ENCODE measurements at places on chromosomes 16 and 17. TPM values are rescaled to one million over a fixed set of nuclear protein-coding genes. Genes with fewer than 3 reads are reported as not detected.
A peak's percentile ranks its signal among the peaks of the same experiment; 100 is the strongest.

The KCNH6 gene
- 0.05 TPM for total RNA-seq

The CFAP119 gene
- 2.7 TPM for total RNA-seq

The OTOP3 gene
- total RNA-seq: not detected

The SGCA gene
- total RNA-seq: not detected

The SSTR5 gene
- total RNA-seq: 0.40 TPM

The KRTAP9-8 gene
- not detected for total RNA-seq

The CCL13 gene
- not detected for total RNA-seq

The CD300LB gene
- not detected for total RNA-seq

The HAS3 gene
- total RNA-seq: 15.5 TPM

- peak; percentile 55 for DNase-seq
Observed at GRCh38 chr16:28090646-28091377, 27.3 kb upstream of the GSG1L start.

GRCh38 chr16:142405-142967, 4.0 kb upstream of the NPRL3 start:
- DNase-seq: no peak

DNA sequence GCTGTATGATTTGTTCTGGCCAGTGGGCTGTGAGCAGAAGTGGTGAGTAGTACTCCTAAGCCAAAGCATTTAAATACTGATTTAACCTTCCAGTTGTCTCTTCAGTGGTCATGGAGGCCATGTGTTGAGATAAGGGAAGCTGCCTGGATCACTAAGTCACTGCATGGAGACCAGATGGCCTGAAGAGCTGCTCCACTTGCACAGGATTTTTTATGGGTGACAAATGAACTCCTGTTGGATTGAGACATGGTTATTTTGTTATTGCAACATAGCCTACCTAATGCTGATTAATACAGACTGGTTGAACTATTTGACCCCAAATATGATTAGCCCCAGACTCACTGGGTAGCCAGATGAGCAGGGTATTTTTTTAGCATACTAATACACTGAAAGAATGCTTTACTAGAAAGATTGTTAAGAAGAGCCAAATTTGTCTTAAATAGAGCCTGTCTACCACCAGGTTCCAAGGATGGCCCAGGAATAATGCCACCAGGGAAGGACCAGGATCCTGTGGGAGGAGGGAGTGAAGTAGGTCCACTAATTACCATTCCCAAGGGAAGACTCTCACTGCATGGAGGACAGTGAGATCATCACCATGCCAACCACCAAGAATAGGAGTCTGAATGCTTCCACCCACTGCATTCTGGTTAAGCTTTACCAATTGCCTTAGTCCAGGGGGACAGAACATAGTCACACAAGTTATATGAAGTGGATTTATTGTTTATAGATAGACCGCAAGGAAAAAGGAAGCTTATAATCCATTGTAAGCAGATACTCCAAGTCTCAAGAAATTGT, 187.4 kb upstream of the IRX6 start:
- no peak for DNase-seq

DNA sequence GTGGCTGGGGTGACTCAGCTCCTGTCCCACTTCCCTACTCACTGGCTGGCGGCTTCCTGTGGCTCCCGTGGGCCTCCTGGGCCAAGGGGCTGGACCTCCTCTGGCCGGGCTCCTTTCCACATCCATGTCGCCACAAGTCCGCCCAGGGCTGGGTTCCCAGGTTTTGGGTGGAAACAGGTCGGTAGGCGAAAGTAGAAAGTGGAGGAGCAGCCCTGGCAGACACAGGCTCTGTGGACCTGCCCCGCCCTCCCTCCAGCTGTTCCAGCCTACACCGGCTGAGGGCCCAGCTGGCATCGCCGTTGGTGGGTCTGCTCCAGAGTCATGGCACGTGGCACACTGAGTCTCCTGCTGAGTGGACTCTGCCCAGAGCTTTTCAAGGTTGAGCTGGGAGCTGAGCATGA, 28.7 kb downstream of the GSE1 start:
- peak; percentile 25 for DNase-seq

GRCh38 chr17:67689534-67690177, 28.1 kb upstream of the NOL11 start:
- DNase-seq: peak; percentile 68

DNA sequence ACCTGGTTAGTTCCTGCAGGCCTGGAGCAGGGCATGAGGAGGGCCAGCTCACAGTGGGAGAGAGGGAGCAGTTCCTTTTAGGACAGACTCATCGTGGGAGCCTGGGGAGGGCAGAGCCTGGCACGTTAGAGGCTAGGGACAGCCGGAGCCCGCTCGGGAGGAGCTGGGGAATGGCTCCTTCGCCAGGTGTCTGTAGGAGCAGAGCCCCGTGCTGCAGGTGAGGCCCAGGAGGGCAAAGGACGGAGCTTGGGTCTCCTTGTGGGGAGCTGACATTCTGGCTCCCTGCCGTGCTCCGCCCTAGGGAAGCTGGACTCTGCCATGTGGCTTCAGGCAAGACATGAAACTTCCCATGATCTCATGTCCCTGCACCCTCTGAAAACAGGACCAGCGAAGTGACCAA, 18.7 kb upstream of the MTSS2 start:
- no peak for DNase-seq

DNA sequence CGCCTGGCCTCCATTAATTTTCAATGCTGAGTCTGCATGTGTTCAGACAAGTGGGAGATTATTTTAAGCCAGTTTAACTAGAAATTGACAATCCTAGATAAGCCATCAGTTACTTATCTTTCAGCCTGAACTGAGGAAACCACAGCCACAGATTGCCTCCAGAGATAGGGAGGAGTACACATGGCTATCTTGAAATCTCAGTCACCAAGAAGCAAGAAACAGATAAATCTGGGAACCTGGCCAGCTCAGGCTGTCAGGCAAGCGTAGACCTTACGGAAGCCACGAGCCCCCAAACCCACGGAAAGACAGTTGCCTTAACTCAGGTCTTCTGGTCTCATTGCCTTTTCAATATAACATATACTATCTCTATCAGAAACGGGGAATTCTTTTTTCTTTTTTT, 2.0 kb upstream of the GLG1 start:
- no peak for DNase-seq

GRCh38 chr17:65177901-65178300, 40.7 kb downstream of the RGS9 start:
- DNase-seq: peak; percentile 57

DNA sequence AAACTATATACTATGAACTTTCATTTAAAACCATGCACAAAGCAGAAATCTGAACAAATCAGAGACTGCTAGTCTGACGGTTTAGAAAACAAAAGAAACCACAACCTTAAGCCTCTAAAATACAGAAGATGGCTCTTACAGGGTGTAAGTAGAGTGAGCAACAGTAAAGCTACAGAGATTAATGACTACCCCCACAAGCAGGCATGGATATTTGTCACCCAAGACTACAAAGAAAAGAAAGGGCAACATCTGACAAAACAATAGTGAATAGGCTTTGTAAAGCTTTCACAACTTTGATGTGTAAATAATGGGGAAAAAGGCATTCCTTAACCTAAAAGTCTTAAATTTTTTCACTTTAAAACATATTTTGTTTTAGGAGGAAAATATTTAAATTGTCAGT, 75.0 kb downstream of the SPAG9 start:
- DNase-seq: peak; percentile 44

DNA sequence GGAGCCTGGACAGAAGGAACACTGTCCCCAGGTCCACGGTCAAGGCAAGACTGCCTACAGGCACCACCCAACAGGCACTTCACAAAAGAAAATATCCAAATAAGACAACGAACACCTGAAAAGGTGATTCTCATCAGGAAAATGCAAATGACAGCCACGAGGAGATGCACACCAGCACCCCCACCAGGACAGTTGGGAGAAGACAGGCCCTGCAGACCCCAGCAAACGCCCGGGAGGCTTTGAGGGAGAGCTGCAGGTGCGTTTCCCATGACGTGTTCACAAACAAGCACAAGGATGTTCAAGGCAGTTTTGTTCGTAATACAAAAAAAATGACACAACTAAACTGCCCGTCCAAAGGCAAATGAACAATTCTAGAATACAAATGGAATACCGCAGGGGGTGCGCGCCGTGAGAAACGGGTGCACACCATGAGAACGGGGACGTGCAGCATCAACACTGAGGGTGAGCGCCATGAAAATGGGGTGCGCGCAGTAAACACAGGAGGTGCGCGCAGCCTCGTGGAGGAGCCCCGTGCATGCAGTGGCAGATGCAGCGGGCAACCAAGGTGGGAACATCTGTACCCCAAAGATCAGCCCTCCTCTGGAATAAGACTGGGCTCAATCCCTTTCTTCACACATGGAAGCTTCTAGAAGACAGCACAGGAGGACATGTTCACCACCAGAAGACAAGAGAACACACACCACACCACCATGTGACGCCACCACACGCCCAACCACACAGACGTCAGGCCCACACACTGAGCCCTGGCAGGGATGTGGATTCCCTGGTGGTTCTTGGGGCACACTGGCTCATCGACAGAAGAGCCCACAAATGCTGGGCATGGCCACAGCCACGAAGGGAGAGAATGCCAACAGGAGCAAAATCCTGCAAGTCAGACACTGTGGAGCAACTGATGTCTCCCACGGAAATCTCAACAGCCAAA, 91.2 kb downstream of the ZNF778 start:
- DNase-seq: no peak

DNA sequence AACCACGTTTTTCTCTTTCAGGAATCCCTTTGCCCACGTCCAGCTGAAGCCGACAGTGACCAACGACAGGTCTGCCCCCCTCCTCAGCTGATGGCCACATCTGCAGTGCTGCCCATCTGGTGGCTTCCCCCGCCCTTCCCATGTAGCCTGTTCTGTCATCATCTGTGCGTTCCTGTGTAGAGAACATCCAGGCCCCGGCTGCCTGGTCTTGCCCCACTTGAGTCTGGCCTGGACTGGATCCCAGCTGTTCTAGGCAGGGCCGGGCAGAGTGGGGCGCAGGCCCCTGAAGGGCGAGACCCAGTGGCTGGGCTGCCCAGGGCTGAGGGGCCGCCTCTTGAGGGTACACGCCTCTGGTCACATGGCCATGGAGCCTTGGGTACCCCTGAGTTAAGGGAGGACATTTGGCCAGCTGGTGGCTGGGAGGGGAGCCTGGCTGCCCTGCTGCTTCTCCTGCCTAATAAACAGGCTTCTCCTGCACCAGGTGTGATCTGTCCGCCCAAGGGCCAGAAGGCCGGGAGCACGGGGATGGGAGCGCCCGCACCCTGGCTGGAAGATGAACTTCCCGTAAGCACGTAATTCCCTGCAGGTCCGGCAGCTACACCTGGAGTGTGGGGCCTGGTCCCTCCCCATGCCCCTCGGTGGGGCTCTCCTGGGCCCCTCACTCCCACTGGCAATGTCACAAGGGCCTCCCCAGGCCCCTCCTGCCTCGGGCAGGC, 49.4 kb upstream of the PVALEF start:
- DNase-seq: no peak

- DNase-seq: no peak
Observed at GRCh38 chr17:65279456-65279855, 142.3 kb downstream of the RGS9 start.

DNA sequence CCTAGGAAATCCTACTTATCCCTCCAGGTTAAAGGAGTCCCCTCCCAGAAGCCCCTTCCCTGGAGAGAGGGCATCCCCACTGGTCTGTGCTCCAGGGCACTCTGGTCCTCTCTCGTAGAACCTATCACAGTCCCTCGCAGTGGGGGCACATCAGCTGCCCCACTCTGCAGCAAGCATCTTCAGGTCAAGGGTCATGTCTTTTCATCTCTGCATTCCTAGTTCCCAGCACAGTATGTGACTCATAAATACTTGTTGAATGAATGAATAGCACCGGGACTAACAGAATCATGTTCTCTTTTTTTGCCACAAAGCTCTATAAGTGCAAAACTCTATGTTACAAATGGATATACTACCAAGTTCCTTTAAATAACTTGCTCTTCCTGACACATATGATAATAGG, 36.0 kb downstream of the RNF157 start:
- peak; percentile 72 for DNase-seq

DNA sequence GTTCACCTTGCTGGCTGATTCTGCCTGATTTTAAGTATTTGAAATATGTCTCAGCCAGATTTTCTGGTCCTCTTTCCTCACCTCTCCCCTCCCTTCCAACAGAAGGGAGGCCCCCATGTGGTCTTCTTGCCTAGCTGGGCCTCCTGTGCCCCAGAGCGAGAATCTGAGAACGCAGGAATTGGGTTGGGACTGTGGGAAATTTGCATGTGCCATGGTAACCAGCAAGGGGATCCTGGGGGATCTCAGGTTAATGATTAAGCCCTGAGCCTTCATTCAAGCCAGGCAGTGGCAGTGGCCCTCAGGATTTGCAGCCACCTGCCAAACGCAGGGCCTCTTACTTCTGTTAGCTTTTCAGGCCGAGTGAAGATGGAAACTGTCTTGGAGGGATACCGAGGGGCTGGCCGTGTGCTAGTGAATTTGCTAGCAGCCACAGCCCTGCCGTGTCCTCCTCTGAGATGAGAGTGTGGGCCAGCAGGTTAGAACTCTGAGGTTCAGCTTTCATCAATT, 40.2 kb downstream of the KSR1 start:
- peak; percentile 93 for DNase-seq

DNA sequence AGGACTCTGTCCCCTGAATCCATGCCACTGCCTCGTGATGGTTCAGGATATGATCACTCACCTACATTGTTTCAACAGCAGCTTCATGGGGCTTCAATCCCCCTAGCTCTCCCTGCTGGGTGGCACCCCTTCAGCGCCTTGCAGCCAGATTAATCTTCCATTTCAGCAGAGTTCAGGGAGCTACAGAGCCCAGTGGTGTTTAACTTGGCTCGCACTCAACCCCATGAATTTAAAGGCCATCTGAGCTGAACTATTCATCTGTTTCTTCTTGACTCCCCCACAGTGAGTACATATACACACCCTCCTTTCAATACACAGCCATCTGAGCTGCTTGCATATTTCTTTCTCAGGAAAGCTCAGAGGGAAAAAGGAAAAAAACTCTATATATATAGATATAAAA, 202.8 kb upstream of the C16orf82 start:
- DNase-seq: no peak

GRCh38 chr17:33209671-33210070, 83.4 kb downstream of the ASIC2 start:
- DNase-seq: peak; percentile 95

- peak; percentile 81 for DNase-seq
Observed at GRCh38 chr17:62790564-62790986, 17.5 kb downstream of the MARCHF10 start.

DNA sequence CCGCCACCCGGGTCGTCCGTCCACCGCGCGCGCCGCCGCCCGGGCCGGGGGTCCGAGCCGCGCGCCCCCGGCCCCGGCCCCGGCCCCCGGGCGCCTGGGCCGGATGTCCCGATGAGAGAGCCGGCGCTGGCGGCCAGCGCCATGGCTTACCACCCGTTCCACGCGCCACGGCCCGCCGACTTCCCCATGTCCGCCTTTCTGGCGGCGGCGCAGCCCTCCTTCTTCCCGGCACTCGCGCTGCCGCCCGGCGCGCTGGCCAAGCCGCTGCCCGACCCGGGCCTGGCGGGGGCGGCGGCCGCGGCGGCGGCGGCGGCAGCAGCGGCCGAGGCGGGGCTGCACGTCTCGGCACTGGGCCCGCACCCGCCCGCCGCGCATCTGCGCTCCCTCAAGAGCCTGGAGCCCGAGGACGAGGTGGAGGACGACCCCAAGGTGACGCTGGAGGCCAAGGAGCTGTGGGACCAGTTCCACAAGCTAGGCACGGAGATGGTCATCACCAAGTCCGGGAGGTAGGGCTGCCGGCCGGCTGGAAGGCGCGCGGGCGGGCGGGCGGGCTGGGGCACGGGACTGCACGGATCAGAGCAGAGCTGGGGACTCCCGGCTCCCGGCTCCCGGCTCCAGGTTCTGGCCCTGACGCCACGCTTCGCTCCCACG, 548 bp downstream of the TBX2 start:
- DNase-seq: no peak

- DNase-seq: no peak
Observed at GRCh38 chr17:16916557-16916920, 55.4 kb downstream of the TNFRSF13B start.
